T-helper 22 cell (primary cell): ENCODE measurements at places on chromosomes 3 and 15.

- no peak for DNase-seq
Measured at GRCh38 chr3:134340362-134340981, 33.8 kb downstream of the AMOTL2 start.

GRCh38 chr3:50422153-50422552, 62.8 kb upstream of the TMEM115 start:
- DNase-seq: no peak

- no peak for DNase-seq
Measured at GRCh38 chr3:69020424-69020823, 6.9 kb upstream of the EOGT start.

DNA sequence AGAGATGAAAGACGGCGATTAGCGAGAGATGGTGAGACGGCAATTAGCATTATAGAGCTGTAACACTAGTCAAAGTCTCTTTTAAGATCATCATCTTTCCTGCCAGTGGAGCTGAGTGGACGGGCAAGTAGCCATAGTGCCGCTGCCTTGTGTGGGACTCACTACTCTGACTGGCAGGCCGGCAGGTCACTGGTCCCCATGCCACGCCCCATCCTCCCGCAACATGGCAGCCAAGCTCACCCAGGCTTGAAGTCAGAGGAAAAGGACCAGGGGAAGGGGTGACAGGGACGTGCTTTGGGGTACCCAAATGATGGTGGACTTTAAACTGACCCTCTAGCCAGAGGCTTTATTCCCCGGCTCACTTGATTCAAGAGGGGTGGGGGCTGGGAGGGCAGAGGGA, 44.6 kb upstream of the COL6A5 start:
- no peak for DNase-seq

DNA sequence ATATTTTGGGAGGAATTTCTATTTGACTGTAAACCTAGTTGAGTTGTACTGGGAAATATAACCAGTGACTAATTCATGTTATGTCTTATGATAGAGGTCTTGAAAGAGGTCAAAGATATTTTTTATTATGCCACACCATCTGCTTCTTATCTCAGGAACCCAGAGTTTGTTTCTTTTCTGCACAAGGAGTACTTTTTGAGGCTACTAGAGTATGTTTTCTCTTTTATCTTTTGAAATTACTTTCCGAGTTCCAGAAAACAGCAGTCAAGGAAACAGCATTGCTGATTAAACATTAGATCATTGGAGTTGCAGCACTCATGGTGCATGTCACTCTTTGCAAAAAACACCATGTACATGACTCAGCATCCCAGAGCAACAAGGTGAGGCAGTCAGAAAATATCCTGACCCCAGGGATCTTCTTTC, 645.8 kb upstream of the NR2F2 start:
- no peak for DNase-seq

GRCh38 chr3:152193673-152194267, 75.0 kb upstream of the MBNL1 start:
- no peak for DNase-seq
